ENCODE measurements at places on chromosomes 12 and 14.

DNA sequence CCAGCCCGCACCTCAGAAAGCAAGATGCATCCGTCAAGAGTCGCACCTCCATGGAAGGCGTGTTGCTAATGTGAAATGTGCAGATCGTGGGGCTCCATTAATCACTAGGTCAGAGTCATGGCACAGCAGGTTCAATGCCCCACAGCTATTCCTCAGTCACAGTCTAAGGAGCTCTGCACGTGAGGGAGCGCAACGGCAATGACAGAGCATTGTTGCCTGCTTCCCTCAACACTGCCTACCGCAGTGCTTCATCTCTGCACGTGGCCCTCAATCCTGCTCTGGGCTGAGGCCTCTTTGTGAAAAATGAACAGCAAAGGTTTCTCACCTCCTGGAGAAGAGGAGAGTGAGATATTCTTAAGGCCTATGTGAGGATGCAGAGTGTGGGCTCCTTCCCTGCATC, 995.2 kb upstream of the TMEM132C start:
- DNase-seq = no peak

- DNase-seq = no peak
Measured at GRCh38 chr12:96223411-96224218, 29.4 kb downstream of the ELK3 start.

DNA sequence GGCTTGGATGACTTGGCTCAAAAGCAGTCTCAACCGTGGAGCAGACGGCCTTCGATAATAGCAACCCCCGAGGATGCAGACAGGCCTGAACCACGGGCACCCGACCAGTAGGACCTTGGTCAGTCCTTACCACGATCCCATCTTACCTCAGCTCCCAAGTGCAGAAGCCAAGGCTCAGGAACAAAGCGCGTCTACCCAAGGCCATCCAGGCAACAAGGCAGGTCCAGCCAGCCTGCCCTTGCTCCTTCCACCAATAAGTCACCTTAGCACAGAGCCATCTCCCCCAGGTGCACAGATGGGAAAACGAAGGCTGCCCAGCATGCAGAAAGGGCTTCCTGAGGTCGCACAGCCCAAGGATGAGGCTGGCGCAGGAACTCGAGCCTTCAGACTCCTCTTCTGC, 77.3 kb downstream of the BCL11B start:
- no peak for DNase-seq

DNA sequence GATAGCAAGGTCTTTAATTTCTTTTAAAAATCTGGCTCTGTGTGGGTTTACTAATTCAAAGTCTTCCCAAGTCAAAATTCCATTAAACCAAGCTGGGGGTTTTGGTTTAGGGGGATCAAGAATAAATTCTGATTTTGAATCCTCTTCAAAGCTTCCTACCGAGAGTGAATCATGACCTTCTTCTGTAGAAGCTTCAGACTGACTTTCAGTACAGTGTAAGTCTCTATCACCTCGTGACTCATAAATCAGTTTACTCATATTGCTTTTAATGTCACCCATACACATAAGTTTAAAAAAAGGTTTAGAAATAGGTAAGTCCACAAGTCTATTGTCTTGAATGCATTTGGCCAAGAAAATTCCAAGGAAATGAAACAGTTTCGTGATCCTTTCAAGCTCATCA, 80.6 kb upstream of the STRN3 start:
- DNase-seq = no peak

DNA sequence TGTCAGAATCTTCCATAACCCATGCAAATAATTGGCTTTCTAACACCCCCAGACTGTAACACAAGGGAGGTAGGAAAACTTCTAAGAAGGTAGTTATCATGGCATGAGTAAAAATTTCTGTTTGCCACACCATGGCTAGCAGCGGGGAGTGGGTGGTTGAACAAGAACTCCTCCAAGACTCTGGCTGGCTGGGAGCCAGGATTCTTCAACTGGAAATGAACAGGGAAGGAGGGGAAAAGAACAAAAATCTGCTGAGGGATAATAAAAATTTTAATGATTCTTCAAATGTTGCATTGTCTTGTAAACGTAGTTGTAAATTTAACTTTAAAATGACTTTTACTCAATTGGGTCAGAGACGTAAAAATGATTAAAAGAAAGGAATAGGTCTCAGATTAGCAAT, 78.9 kb downstream of the AKAP6 start:
- no peak for DNase-seq
